ENCODE measurements at places on chromosomes 3 and 15.

DNA sequence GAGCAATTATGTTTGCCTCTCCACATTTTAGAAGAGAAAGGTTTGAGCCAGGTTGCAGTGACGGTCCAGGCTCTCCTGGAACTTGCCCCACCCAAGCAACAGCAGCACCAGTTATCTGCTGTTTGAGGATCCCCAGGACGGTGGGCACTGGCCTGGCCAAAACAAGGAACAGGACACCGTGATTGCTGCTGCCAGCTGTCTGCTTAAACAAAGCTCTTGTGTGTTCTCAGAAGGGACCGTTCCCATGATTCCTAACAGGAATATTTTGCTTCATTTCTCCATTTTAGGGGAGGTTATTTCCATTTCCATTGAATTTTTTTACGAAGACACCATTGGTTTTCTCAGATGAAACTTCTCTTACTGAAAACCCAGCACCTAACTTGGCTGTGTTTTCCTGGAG is 66.4 kb upstream of the RPL35A start:
- no peak for DNase-seq

- peak; percentile 85 for DNase-seq
Measured at GRCh38 chr3:172153335-172153861, 114.0 kb downstream of the FNDC3B start.

- peak; percentile 74 for DNase-seq
Measured at GRCh38 chr15:78565097-78565950, at the start of gene CHRNA5. Gene CHRNA5, plus strand, starts transcription at chr15:78565520. Its CDS starts 200 bp downstream, at chr15:78565720.

DNA sequence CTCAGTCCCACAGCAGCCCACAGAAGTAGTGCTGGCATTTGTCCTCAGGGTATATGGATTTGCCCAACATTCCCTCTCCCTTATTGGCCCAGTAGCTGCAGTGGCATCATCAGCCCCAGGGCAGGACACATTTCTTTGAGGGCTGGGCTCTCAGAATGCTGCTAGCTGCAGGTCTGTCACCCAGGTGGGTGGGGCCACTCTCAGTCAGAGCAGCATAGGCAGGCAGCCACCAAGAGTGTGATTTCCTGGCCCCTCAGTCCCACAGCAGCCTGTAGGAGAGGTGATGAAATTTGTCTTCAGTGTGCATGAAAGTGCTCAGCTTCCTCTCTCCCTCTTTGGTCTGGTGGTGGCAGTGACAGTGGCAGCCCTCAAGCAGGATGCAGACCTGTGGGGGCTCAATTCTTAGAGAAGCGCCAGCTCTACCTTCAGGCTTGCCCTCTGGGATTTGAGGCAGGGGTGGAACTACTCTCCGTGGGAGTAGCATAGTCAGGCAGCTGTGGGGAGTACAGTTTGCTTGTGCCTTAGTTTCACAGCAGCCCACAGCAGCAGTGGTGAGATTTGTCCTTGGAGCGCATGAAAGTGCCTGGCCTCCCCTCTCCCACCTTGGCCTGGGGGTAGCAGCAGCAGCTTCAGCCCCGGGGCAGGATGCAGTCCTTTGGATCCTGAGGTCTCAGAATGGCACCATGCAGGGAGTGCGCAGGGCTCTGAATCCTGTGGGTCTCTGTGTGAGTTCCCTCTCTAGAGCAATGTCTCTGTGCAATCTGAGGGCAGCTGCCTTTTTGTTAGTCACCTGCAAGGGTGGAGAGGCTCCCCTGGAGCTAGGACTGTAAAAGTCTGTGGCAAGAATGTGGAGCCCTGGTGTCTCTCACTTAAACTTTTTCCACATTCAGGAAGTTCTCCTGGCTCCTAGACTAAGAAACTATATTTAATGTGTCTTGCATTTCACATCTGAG is 1229.1 kb downstream of the ROBO2 start:
- no peak for DNase-seq

GRCh38 chr15:70935631-70936030 is 43.0 kb downstream of the LRRC49 start:
- no peak for DNase-seq

DNA sequence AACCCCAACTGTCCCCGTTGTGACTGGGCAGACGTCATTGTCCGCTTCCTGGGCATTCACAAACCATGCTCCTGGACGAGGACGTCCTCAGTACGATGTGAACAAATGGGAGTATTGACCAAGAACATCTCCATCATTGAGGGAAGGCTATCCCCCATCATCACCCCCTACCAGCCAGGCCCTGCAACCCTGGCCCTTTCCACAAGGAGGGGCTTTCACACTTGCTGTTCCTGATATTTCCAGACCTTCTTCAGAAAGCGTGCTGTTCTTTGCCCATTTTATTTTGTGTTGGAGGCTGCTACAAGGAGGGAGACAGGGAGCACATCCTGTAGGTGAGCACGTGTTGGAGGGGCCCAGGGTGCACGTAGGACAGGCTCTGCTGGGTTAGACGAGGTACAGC is 277.0 kb upstream of the LRRC3B start:
- DNase-seq = no peak

GRCh38 chr15:74962671-74963070 is 6.1 kb upstream of the RPP25 start:
- DNase-seq = no peak

DNA sequence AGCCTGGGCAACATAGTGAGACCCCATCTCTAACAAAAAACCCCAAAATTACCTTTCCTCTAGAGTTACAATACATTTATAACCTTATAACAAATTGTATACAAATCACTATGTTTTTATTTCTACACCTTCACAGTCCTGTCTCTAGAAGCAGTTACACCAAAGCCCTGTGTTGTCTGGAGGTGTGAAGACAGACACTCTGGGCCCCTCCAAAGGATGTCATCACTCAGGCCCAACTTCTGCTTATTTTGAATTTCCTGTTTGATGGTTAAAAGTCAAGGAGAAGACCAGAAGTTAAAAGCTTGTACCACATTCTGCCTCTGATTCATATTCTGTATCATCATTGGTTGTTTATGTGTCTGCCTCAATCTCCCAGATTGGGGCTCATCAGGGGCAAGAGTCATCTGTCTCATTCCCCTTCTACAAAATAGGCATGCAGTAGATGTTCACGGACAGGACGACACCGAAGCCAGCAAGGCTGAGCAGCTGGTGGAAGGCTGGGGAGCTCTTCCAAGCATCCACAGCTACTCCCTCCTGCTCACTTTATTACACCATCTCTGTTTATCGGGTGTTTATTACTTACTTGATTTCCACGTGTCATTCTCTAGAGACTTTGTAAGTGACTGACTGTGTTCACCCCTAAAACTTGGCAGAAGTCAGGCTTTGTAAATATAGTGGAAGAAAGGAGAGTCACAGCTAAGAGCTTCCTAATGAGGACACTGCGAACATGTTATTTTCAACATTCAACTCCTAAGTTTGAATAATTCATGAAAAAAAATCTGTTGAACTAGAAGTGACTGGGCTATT is 136.8 kb upstream of the ANKRD28 start:
- no peak for DNase-seq

GRCh38 chr15:34483644-34484043 is 46.0 kb upstream of the GOLGA8A start:
- DNase-seq = no peak

GRCh38 chr15:101542306-101543025 is 53.0 kb upstream of the PCSK6 start:
- DNase-seq = no peak

GRCh38 chr3:190122198-190122771 is 1.6 kb upstream of the P3H2 start:
- DNase-seq = no peak

DNA sequence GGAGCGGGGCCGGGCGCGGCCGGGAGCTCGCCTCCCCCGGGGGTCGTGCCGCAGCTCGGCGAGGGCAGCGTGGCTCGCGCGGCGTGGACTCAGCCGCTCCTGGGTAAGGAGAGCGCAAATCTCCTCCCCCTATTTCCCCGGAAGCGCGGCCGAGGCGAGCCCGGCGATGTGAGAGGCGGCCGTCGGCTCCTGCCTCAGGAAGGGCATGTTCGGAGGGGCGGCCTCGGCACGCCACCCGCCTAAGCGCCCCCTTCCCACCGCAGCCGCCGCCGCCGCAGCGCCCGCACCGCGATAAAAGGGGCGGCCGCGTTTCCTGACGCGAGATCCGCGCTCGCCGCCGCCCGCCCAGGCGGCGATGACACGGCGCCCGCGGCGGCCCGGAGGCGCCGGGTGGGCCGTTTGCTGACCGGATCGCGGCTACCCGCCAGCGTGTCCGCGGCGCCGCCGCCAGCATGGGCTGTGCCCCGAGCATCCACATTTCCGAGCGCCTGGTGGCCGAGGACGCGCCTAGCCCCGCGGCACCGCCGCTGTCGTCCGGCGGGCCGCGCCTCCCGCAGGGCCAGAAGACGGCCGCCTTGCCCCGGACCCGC is at the start of gene PDE8A:
Gene PDE8A (plus strand): TSS at position 146 of the 590 bp plus-strand sequence. CDS start 307 bp downstream, at position 453.
- DNase-seq = peak; percentile 71

DNA sequence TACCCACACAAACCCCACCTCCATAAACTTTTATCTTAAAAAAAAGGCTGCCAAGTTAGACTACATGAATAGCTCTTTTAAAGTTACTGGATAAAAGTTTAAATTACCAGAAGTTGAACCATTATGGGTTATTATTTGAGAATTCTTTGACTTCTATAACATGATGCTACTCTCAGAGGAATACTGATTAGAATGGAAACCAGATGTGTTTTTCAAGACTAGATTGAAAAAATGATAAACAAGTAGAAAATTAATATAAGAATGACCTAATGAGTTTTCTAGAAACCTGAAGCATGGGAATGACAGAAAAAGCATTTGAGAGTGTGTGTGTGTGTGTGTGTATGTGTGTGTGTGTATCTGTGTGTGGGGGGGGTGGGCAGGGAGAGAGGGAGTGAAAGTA is 12.4 kb upstream of the FGF7 start:
- no peak for DNase-seq

DNA sequence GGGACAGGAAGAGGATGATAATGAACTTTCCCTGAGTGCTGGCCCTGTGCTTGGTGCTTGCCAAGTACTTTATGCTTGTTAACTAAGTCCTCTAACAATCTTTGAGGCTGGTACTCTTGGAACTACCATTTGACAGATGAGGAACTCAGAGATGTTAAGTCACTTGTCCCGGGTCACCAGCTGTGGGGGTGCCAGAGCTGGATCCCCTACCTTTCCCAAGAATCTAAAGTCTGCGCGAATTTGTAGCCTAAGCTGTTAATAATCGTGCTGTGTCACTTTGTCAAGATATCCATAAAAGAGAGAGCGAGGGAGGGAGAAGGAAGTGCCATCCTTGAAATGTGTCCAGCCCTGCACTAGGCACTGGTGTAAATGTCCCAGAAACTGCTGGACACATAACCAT is 19.0 kb upstream of the ACOX2 start:
- DNase-seq = no peak

GRCh38 chr3:51099794-51100535 is 285.1 kb upstream of the MANF start:
- DNase-seq = peak; percentile 50

DNA sequence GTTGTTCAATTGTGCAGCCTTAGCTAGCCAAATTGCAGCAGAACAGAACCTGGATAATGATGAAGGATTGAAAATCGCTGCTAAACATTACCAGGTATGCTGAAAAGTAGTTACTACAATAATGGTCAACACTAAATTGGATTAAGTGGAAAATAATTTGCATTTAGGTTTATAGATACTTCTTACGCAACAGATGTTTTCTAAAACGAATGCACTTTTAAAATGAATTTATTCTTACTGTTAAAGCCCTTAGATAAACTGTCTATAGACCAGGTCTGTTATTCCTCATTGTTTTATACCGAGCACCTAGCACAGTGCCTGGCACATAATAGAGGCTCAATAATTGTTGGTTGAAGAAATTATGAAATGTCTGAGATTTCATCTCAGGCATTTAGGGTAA is 23.6 kb downstream of the PDCD6IP start:
- DNase-seq = no peak

DNA sequence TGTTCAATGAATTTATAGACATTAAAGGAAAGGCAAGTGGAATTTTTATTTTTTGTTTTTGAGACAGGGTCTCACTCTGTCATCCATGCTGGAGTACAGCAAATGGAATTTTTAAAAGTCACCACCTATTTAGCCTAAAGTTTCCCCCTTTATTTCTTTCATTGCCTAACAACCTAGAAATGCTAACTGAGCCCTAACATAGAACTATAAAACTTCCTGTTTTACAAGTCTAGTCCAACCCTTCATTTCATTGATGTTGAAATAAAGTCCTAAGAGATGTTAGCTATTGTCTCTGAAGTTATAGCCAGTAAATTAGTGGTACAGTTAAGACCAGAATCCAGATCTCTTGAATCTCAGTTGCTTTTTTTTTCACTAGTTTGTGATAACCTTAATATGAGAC is 39.0 kb downstream of the MAPK6 start:
- DNase-seq = no peak

DNA sequence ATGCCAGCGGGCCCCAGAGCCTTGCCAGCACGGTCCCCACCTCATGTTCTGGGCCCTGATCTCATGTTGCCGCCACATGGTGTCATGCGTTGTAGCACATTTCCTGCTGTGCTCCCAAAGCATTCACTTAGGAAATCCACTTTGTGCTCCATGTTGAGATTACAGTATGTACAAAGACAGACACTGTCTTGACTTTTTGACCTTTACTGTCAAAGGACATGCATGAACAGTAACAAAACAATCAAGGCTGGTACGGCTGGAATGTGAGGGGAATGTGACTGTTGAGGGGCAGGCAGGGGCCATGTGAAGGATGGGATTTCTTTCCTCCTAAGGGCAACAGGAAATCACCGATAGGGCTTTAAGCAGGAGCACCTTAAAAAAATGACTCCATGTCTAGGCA is 53.3 kb upstream of the RPL32 start:
- DNase-seq = no peak

DNA sequence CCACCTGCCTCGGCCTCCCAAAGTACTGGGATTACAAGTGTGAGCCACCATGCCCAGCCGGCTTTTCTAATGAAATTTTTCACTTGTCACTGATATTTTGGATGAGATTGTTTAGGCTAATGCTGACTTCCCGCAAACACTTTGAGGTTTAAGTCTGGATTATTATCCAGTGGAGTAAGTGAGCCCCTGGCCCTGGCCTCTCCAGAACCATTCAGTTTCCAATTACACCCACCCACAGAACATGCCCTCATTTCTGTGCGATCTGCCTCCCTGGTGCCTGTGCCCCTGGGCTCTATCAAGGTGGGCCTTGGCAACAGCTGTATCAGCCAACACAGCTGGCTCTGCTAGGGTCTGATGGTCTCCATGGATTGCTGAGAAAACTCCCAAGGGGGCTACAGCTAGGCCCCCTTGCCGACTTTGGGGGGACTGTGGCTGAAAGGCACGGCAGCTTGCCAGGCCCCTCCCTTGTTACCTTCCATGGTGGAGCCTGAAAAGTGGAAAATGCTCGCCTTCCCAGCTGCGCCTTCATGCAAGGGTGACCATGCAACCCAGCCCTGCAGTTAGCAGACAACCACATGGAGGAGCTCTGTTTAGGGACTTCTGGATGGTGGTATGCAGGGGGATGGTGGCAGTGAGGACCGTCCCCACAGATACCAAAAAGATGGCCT is 288.9 kb downstream of the FAM43A start:
- no peak for DNase-seq

GRCh38 chr15:57114070-57114469 is 195.6 kb downstream of the TCF12 start:
- DNase-seq = peak; percentile 18
